ENCODE measurements at places on chromosomes 4 and X.

GRCh38 chr4:138562544-138562991 is 320.4 kb upstream of the SLC7A11 start:
- DNase-seq: peak; percentile 49

GRCh38 chrX:140572724-140573123 is 67.9 kb upstream of the SOX3 start:
- peak; percentile 30 for DNase-seq

DNA sequence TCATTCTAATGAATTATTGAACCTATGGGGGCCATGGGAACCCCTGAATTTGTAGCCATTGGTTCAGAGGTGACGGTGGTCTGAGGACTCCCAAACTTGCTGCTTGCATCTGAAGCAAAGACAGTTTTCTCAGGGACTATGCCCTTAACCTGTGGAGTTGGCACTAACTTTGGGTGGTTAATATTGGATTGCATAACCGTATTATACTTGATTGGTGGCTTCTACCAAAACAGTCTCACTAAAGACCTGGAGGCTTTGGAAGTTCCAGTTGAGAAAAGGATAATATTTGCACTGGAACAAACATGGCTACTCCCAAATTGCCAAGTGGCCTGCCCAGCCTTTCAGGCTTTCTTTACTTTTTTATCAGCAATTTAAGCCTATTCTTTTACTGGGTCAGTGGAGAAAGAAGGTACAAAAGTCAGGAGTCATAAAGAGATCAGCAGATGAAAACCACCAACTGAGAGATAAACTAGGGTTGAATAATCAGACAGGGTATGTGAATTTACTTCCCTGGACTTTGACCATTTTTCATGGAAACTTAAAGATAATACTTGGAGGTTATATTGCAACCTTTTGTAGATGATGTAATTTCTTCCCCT is 7.9 kb upstream of the KLHL8 start:
- no peak for DNase-seq

DNA sequence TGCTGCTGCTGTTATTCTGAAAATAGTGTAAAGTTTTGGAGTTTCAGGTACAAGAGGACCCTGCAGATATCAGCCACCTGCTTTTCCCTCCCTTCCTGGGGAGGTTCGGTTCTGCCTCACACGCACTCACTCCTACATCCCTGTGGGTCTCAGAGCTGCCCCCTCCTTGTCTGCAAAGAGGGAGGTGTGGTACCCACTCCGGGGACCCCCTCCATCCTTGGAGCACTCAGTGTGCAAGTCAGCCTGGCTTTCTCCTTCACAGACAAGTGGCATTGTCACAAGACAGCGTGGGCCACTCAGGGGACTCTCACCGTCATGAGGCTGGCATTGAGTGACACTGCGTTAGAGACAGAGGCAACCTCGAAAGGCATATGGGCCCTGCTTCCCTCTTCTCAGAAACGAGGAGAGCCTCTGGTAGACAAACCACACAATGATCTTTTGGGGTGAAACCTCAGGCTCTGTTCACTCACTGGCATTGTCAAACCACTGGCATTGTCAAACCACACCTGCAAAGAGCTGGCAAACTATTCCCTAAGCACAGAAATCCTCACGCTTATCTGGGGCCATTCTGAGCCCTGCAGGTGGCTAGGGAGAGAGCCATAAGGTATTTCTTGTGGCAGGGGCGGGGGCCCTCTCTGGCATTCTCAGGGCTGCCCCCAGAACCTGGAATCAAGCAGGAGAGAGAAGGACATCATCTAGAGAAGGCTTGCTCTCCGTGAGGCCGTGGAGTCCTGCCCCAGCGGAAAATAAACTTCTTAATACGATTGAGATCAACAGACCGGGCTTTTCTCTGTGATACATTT is 285.0 kb downstream of the SHOX start:
- no peak for DNase-seq

DNA sequence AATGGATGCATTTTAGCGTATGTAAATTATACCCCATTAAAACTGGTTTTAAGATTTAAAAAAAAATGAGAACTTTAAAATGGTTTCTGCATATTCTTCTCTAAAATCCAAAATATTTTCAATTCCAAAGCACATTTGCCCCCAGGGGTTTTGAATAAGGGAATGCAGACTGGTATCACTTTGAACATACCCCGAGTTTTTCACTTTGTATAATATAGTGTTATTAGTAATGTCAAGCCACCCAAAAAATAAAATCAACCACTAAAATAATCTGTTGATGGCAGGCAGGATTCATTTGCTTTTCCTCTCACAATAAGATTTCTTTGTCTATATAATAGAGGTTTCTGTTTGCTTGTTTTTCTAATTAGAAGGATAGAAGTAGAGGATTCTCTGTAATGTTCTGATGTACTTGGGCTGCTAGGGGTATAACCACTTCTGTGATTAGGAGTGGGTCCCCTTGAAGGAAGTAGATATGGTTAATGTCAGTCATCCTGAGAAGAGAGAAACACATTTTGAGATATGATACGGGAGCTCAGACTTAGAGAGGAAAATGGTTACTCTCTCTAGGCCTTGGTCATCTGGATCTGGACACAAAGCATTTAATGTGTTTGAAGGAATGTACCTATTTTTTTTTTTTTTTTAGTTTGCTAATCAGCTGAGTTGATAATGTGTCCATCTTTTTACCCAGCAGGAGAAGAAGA is 9.3 kb upstream of the LIN54 start:
- no peak for DNase-seq

DNA sequence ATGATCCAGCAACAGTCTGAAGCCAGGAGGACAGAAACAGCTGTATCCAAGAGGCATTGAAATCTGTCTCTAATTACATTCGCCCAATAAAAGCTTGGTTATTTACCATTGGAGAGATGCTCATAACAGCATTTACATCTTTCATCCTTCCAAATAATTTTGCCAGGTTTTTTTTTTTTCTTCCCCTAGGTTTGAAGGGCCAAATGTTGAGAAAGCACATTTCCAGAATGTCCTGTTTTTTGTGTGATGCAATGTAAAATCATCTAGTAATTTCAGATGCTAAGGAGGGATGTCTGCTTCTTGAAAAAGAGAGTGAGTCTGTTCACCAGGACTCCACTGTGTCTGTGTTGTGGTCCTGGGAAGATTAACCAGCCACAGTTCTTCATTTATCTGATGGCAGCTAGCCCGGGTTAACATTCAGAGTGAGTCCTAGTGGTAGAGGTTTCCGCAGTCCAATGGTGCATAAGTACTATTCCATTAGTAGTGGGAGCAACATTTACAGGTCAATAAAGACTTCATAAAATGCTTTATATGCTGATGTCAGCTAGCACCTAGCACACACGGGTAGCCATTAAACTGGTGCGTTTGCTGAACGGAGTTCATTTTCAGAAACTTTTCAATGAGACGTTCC is 406.8 kb downstream of the STIM2 start:
- DNase-seq: no peak

DNA sequence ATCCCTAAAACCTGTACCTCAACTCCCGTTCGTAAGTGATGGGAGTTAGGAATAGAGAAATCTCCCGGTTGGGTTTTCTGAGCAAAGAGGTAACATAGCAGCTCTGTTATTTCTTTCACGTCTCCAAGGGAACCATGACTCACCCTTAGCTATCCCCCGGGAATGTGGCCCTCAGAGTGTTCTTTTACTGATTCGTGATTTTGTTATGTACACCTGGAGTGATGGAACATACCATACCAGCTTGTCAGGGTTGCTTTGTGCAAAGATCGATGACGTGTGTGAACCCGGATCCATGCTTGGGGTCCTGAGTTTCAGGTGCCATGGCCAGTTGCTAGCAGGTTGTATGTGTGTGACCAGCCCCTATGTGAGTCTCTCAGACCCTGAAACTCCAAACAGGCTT is 52.6 kb downstream of the HPRT1 start:
- DNase-seq: peak; percentile 29

DNA sequence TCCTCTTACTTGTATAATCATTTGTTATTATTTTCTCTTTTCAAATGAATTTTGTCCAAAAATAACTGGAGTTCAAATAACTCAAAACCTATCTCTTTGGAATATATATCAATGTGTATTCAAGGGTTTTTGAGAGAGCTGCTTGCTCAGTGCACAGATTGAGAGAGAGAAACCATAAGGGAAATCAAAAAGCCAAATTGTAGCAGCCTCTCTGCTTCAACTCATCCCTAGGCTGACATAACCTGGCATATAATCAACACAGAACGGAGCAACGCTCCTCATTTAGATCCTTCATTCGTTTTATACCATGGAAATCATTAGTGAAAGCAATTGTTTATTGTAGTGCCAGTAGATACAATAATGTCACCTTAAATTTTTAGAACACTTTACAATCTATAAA is 1.8 kb upstream of the GPM6A start:
- no peak for DNase-seq

DNA sequence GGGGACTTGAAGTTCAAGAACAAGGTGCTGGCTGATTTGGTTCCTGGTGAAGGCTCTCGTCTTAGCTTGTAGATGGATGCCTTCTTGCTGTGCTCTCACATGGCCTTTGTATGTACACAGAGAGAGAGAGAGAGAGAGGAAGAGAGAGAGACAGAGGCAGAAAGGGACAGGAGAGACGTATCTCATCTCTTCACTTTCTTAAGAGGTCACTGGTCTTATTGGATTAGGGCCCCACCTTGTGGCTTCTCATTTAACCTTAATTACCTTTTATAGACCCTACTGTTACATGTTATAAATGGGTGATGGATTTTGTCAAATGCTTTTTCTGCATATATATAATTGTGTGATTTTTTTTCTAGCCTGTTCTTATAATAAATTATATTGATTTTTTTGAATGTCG is 1444.2 kb downstream of the ADGRL3 start:
- no peak for DNase-seq

- no peak for DNase-seq
Measured at GRCh38 chr4:104128031-104128849, 366.5 kb downstream of the CXXC4 start.

DNA sequence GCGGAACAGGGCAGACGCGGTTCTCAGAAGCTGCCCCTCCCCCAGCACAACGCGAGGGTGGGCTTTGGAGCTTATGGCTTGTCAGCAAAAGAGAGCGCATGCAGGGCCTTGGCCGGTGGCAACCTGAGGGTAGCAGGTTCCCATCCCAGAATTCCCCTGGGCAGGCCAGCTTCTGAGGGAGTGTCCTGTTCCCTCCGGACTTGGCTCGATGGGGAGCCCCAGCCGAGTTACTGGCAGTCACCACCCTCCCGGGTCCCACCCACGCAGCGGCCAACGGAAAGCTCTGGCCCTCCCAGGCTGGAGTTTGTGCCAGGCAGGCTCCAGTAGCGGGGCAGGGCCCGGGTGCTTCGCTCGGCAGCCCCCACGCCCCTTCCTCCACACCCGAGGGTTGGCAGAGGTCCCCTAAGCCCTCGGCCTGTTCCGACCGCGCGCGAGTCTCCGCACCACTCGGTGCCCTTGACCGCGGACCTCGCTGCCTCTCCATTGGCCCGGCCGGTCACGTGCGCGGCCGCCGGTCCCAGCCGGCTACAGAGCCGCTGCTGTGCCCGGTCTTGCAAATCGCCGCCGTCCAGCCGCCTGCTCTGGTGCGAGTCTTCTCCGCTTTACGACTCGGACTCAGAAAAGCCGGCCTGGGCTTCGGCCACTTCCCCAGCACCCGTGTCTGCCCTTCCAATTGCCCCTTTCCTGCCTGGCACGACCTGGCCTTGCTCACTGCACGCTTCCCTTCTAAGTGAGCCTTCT is 20.9 kb upstream of the MTM1 start:
- DNase-seq: peak; percentile 60

GRCh38 chr4:87058356-87059073 is 123.7 kb downstream of the AFF1 start:
- no peak for DNase-seq

GRCh38 chrX:68048774-68049173 is 384.5 kb downstream of the OPHN1 start:
- DNase-seq: no peak

DNA sequence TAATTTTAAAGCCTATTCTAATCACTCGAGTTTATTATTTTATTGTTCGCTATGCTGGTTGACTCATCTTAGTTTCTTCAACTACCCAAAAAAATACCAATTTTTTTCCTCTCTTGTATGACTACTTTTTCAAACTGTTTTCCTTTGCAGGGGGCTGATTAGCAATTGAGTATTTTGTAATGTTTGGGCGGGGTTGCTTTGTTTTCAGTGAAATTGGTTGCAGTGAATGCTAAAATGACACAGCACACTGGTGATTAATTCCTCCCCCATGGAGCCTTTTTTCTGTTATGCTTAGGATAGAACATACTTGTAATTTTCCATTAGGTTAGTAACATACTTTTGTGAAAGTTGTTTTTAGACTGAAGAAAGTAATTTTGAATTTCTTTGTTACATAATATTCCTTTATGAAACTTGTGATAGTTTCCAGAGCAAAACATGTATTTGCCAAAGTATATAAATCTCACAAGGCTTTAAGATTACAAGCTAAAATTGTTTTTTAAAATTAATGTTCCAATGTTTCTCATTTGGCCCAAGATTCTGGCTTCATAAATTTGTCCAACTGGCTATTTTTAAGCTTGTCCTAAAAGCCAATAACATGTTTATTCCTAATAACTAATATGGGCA is 120.4 kb downstream of the CHIC1 start:
- DNase-seq: no peak

GRCh38 chr4:155759372-155760252 is 791 bp downstream of the GUCY1B1 start:
- peak; percentile 44 for DNase-seq

DNA sequence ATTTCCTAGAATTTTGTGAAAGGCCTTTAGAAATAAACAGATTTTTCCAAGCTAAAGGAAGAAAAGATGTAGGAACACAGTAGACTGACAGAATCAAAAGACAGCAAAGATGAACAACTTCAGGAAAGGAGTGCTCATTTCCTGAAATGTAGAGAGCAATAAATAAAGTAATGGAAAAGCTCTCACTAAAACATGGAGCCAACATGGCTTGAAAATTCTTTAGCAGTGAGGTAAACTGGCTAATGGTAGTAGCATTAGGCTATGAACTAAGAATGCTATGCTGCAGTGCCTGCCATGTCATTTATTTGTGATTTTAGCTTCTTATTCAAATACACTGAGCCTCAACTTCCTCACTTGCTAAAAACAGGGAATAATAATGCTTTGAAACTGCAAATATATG is 108.7 kb downstream of the IQCM start:
- DNase-seq: peak; percentile 13

GRCh38 chrX:151695583-151696340 is 504 bp downstream of the PRRG3 start:
- DNase-seq: no peak

DNA sequence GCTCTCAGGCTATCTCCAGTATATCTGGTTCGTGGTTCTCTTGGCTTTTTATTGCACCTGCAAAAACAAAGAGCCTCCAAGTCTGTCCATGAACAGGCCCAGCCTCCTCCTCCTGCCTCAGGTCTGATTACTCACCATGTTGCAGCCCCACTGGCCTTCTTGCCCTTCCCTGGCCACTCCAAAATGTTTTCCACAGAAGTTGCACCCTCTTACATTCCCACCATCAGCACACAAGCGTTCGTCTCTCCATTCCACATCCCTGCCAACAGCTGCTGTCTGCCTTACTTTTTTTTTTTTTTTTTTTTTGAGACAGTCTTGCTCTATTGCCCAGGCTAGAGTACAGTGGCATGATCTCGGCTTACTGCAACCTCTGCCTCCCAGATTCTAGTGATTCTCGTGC is 86.7 kb downstream of the RFC1 start:
- DNase-seq: peak; percentile 69

All from myocyte (in vitro differentiated cells).